ENCODE measurements at places on chromosomes 6 and 20.
A peak's percentile ranks its signal among the peaks of the same experiment; 100 is the strongest.

- peak; percentile 73 for DNase-seq
Measured at GRCh38 chr6:169571123-169571962, 130.5 kb downstream of the WDR27 start.

DNA sequence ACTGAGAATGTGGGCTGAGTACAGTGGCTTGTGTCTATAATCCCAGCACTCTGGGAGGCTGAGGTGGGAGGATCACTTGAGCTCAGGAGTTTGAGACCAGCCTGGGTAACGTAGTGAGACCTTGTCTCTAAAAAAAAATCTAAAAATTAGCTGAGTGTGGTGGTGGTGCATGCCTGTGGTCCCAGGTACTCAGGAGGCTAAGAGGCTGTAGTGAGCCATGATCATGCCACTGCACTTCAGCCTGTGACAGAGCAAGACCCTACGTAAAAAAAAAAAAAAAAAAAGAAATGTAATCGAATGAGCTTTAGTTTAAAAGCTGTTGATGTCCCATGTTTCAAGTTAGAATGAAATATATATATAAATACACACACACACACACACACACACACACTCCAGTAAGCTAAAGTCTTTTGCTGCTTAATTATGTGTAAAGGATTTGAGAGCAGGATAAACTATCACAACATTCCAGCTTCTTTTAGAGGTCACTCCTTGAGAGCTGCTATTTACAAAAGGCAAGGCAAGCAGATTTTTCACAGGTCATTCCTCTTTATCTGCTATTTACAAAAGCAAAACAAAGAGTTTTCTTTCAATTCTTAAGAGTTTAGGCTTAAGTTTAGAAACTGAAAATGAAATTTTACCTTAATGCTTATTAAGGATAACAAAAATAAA is 4.7 kb upstream of the MICAL1 start:
- DNase-seq: no peak

GRCh38 chr20:46010491-46011391 is 2.0 kb downstream of the MMP9 start:
- DNase-seq: no peak

GRCh38 chr6:99080191-99080590 is 132.4 kb upstream of the FBXL4 start:
- no peak for DNase-seq
